NCI-H1092 treated with DMSO at 0.1 percent for 48 hours (cell line): ENCODE measurements at places on chromosomes 1 and 21.

DNA sequence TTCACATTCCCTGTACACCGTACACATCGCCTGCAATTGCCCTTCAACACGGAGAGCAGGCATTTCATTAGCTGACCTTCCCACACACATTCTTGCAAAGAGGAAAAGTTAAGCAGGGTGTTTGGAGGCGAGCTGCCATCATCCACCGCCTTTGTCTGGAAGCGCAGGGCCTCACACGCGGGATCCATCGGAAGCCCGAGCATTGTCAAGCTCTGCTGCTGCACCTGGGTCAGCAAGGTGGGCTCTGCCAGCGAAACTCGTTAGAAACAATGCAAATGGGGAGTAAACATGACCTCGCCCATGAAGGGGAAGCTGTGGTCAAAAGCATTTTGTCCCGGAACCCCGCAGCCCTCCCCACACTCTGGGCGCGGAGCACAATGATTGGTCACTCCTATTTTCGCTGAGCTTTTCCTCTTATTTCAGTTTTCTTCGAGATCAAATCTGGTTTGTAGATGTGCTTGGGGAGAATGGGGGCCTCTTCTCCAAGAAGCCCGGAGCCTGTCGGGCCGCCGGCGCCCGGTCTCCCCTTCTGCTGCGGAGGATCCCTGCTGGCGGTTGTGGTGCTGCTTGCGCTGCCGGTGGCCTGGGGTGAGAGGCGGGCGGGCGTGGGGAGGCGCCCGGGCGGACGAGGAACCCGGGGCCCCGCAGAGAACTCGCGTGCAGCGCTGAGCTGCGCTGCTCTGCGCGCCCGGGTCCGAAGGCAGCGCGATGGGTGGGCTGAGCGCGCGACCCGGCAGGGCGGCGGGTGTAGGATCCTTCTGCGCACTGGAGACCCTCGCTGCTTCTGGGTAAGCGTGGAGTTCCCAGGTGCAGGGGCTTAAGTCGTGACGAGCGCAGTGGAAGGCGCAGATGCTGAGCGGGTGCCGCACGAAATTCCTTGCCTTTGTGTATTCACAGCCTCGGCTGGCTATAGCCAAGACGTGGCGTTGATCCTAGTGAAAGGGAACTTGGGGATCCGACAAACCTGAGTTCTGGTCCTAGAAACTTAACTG lies at the start of gene CR1:
Gene CR1, plus strand, starts transcription at position 357 of the 992 bp plus-strand sequence. Its CDS starts 111 bp downstream, at position 468.
- DNase-seq: no peak

GRCh38 chr1:119633575-119633974 lies 14.5 kb downstream of the ZNF697 start:
- DNase-seq: no peak

DNA sequence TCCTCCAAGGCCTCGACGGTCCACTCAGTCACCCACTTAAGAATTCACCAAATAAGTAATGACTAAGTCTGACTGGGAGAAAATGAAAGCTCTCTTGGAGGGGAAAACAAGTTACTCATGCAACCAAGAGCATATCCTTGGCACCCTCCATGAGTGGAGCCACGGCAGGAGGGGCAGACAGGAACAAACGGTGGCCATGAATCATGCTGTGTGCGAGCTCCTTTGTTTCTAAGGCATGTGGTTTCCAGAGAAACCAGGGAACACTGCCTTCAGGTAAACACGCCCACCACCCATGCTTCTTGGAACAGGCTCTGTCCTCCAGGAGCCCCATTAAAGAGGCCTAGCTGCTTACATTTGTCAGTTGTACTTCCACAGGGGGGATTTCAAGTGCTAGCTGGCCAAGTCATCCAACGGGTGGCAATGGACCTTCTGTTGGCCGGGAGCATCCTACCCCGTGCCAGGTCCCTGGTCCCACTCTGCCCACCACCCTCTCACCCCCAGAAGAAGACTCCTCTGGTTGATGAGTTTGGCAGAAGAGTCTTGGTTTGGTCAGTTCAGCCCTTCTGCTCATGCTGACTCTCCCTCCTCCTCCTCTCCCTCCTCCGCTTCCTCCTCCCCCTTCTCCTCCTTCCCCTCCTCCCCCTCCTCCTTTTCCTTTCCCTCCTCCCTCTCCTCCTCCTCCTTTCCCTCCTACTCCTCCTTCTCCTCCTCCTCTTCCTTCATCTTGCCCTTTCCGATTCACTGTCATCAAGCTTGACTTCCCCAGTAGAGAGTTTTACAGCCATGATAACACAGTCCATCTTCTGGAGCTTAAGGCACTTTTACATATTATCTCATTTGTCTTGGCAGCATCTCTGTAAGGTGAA lies 107.6 kb downstream of the CCDC185 start:
- DNase-seq: no peak

- no peak for DNase-seq
These were observed 2.7 kb downstream of the SERPINC1 start for GRCh38 chr1:173914366-173914871.

DNA sequence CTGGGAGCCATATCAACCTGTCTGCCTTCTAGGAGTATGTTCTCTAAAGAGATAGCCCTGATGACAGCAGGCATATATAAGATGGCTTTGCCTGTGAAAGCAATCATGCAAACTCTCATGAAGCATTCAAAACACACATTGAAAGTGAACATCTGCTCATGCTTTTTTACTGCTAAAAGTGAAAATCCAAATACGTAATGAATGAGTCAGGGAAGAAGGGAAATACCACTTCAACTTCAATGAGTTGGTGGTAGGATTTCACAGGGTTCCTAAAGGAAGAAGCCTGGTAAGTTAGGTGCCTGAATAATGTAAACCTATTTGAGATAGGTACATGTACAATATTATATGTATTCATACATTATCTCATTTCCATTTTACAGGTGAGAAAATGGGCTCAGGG lies 50.5 kb upstream of the SLFNL1 start:
- DNase-seq: no peak

DNA sequence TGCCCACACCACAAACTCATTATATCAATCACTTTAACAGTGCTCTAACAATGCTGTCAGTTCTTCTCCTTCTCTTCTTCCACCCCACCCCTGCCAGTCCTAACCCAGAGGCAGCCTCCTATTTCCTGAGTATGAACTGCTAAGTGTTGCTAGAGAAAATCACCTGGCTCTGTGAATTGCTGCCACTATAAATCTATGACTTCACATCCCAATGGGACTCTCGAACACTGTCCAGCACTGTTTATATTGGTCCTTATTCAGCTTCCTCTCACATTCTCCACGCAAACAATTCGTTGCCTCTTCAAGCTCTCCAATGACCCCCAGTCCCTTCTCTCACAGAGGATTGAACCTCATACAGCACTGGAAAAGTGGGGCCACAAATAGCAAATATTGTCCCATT lies 27.0 kb upstream of the USH2A start:
- DNase-seq: peak; percentile 47

DNA sequence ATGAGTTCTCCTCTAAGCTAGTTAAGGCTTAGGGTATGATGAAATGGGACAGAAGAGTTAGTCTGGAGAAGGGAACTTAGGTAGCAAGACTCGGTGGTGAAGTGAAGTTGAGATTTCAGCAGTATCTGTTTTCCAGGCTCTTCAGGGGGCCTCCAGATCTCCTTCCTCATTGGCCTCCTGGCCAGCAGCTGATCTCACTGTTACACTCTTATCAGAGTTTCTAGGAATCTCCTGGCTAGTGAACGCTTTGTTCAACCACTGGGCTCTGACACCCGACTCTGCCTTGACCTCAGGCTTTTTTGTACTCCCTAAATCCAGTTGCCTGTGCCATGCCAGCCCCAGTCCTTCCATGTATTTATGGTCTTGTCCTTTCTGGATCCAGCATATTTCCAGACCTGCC lies 311.0 kb downstream of the ASTN1 start:
- no peak for DNase-seq

DNA sequence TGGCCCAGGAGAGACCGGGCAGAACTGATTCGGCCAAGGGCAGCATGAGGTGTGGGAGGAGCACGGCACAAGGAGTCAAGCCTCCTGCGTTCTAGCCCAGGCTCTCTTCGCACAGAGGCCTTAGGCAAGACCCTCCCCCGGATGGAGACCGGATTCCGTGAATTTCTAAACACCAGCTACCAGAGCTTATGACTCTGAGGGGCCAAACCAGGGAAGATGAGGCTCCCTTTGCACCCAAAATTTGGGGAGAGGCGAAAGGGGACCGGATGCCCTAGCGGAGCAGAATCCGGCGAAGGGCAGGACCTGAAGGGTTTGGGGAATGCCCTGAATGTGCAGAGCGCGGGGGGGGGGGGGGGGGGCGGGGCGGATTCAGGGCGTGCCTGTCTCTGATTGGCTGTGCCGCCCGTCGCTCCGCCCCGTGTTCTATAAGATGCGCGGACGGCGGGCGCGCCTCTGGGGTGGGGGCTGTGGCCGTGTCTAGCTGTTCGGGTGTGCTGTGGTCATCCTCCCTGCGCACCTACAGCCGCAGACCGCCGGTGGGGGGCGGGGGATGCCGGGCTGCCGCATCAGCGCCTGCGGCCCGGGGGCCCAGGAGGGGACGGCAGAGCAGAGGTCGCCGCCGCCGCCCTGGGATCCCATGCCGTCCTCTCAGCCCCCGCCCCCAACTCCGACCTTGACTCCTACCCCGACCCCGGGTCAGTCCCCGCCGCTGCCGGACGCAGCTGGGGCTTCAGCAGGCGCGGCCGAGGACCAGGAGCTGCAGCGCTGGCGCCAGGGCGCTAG lies at the start of gene TRNP1:
Gene TRNP1, plus strand, starts transcription at position 456 of the 783 bp plus-strand sequence. Its CDS starts 95 bp downstream, at position 551.
- peak; percentile 76 for DNase-seq

GRCh38 chr1:10046356-10047085 lies 13.8 kb downstream of the UBE4B start:
- DNase-seq: no peak

GRCh38 chr1:19621274-19621950 lies 22.7 kb upstream of the NBL1 start:
- DNase-seq: no peak

DNA sequence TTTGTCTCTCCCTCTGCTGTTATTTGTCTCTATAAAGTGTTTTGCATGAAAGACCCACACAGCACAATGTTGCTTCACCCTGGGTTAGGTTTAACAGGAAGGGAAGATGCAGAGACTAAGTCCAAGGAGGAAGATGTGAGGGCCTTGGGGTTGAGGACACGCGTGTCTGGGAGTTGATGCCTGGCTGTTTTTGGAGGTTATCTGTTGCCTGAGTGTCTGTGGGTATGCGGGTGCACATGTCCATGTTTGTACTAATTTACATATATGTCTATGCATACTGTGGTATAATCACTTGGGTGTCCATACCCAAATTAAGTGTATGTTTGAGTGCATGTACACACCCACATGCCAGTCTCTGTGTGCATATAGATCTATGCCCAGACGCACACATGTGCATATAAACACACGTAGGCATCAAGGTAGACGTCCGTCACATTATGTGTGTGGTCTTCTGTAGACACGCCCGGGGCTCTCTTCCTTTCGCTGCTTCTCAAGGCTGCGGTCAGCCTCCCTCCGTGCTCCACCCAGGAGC lies 962 bp upstream of the MAN1C1 start:
- no peak for DNase-seq

DNA sequence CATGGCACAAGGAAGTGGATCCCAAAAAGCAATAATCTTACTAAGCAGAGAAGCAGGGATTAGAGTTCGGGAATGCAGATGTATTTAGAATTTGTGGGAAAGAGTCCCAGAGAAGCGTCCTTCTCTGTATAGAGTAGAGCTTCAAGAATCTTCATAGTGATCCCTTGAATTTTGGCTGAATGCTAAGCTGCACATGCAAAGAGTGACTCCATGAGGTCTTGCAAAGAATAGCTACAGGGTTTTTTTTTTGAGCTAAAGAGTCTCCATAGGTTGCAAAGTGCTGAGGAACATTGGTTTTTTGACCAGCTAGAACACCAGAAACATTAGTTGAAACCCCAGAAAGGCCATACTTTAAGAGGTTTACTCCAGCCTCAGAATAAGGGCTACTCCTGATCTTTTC lies 206.7 kb downstream of the CTH start:
- DNase-seq: no peak

DNA sequence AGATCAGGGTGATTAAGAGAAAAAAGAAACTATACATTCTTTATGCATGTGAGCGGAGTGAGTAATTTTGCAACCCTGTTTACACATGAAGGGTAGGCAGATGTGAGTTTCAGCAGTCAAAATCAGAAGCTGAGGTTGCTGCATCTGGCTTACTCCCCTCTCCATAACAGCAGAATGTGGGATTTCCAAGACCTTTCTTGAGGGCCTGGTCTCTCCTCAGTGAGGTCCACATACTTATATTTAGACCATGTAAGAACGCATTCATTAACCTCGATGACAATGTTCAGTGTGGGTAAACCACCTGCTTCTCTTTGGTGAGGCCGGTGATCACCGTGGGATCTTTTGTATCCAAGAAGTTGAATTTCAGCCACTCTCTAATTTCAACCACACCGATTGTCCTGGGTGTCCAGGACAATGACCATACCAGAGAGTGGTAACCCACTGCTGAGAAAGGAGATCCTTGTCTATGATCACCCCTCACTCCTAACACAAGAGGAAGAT lies 18.7 kb upstream of the RAP1A start:
- DNase-seq: no peak

DNA sequence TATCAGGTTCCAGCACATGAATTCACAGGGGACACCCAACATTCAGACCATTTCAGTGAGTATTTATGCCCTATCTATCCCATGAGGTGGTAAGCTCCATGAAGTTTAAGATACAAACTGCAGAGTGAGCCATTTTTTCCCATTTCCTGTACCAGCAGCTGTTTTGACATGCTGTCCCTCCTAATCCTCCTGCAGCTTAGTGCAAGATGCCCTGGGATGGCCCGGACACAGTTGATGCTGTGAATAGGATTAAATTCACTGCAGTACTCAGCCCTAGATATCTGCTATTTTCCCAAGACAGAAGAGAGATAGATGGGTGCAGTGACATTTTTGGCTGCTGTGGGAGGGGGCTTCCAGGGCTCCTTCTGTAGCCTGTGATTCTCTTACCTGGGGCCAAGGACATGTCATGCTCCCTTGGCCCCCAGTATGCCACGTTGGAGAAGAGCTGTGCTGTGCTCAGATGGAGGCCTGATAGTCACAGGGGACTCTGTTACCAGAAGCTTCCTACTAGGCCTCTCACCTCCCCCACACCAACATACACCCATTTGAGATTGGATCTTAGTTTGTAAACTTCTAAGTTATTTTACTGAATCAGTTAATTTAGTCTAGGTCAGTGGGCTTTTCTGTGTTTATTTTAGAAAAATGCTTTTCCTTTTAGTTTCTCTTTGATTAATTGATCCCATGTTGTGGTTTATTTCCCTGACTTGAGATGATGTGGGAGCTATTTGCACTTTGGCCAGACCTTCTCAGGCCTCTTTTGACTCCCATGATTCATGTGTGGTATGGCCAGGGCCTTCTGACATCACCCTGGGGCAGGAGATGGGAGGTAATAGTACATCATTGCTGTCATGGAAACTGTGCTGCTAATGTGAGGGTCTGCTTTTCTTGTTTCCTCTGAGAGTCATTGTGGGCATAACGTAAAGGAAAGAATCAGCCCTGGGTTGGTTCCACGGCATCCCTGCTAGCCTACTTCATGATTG lies 92.6 kb downstream of the ST3GAL3 start:
- DNase-seq: no peak

GRCh38 chr1:98964198-98964597 lies 40.5 kb downstream of the PLPPR5 start:
- DNase-seq: no peak

- peak; percentile 40 for DNase-seq
These were observed 14.5 kb upstream of the NLRP3 start for GRCh38 chr1:247401310-247402119.

GRCh38 chr1:163561580-163562295 lies 240.0 kb downstream of the NUF2 start:
- peak; percentile 87 for DNase-seq

- no peak for DNase-seq
These were observed 114.5 kb upstream of the TMPRSS15 start for GRCh38 chr21:18518054-18518481.
